ENCODE measurements at places on chromosomes 12 and 14. TPM values are rescaled to one million over a fixed set of nuclear protein-coding genes. Genes with fewer than 3 reads are reported as not detected.
A peak's percentile ranks its signal among the peaks of the same experiment; 100 is the strongest.

- H3K4me3 ChIP-seq, result no peak overlapping the region
- H3K4me1 ChIP-seq, result no peaks in the 10 kb centered on the region
- no peak overlapping the region for H3K27ac ChIP-seq
- no peaks in the 10 kb centered on the region for H3K27me3 ChIP-seq
Measured at GRCh38 chr14:95432144-95433093, 84.0 kb downstream of the SYNE3 start.

Gene POTEG
- total RNA-seq, result not detected

DNA sequence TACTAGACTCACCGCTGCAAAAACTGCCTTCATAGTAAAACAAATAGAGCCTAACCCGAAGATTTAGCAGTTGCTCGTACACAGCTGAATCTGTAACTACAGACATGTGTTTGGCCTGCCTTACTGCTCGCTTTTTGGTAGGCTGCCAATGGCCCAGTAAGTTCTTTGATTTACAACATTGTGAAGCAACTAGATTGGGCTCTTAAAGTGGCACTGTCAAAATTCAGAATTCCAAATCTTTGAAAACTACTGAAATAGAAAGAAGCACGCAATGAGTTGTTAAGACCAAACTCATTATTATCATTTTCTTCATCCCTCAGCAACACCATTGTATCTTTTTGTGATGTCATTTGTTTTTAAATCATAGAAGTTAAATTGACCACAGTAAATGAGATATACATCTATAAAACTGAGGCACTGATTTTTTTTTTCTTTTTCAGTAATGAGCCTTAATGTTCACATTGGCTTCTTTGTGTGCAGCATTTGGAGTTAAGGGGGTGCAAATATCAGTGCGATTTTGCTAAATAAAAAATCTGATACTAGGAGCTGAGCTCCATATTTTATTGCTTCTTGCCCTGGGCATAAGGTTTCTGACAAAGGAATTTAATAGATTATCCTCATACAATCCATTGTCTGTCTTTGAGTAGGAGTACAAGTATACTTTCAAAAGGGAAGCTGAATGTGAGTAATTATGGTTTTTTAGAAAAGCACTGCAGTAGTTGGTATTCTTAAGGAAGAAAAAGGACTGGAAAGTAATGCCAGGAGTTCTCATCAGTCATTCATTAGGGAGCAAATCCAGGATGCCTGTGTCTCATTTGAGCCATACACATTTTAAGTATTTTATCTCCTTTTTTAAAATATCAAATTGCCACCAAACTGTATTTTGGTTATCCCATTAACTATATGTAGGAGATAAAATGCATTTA, 138.5 kb downstream of the KICS2 start:
- no peak for DNase-seq
- no peaks in the 10 kb centered on the region for H3K36me3 ChIP-seq
- H3K27ac ChIP-seq, result peak overlapping the region; percentile 75

Gene CCDC177
- total RNA-seq, result not detected

GRCh38 chr14:28690029-28690692, 76.4 kb upstream of the FOXG1 start:
- no peaks in the 10 kb centered on the region for H3K27me3 ChIP-seq
- no peaks in the 10 kb centered on the region for H3K4me1 ChIP-seq
- no peak overlapping the region for H3K4me3 ChIP-seq
- no peak overlapping the region for H3K27ac ChIP-seq
- H3K36me3 ChIP-seq, result no peaks in the 10 kb centered on the region
- DNase-seq, result no peak

Gene LUM
- 72.9 TPM for total RNA-seq

- no peaks in the 10 kb centered on the region for H3K4me1 ChIP-seq
- no peak for DNase-seq
- no peaks in the 10 kb centered on the region for H3K36me3 ChIP-seq
- no peak overlapping the region for H3K27ac ChIP-seq
- no peaks in the 10 kb centered on the region for H3K27me3 ChIP-seq
Measured at GRCh38 chr14:65439117-65439516, 26.6 kb downstream of the FUT8 start.

DNA sequence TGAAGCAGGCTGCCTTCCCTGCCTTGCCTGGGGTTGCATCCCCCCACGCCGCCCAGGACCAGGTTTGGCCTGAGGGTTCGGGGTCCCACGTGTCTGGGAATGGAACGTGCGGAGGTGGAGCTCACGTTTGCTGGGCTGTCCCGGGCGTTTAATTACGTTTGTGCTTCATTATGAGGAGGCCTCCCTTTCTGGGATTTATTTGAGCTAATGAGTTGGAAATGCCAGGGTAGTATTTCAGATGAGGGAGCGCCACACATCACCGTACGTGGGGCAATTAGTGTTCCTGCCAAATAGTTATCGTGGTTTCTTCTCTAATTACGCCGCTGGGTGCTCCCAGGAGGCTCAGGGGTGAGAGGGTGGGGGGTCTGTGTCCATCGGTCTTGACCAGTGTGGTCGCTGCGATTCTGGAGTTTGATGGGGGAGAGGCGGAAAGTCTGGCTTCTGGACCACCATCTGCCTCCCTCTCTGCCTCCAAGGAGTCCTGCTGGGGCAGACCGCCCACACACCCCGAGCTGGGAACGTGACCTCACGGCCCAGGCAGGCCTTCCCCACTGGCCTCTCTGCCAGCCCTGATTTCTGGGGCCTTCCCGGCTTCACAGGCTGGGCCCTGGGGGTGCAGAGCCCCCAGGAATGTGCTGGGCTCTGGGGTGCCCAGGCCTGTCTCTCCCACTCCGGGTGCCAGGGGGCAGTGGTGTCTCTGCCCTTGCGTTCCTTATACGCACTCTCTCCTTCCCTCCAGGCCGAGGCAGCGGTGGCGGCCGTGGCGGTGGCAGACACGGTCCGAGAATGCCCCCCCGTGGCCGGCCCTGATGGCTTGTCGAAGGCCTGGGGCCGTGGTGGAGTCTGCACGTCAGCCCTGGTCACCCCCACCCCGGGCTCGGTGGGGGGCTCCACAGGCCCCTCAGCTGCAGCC, 18.9 kb downstream of the KIF26A start:
- no peaks in the 10 kb centered on the region for H3K4me1 ChIP-seq
- H3K27me3 ChIP-seq, result no peaks in the 10 kb centered on the region
- H3K36me3 ChIP-seq, result no peaks in the 10 kb centered on the region
- no peak for DNase-seq
- H3K4me3 ChIP-seq, result no peak overlapping the region
- no peak overlapping the region for H3K27ac ChIP-seq

GRCh38 chr12:96227365-96228106, 33.4 kb downstream of the ELK3 start:
- no peaks in the 10 kb centered on the region for H3K27me3 ChIP-seq
- no peak overlapping the region for H3K27ac ChIP-seq
- H3K4me1 ChIP-seq, result peaks cover 36% of the 10 kb centered on the region
- no peak overlapping the region for H3K4me3 ChIP-seq
- DNase-seq, result no peak

GRCh38 chr12:86170051-86170450, 86.1 kb downstream of the MGAT4C start:
- H3K27me3 ChIP-seq, result no peaks in the 10 kb centered on the region
- H3K27ac ChIP-seq, result no peak overlapping the region
- no peaks in the 10 kb centered on the region for H3K36me3 ChIP-seq

GRCh38 chr12:40192704-40193255, 32.0 kb upstream of the LRRK2 start:
- no peak for DNase-seq
- H3K4me3 ChIP-seq, result no peak overlapping the region
- H3K27ac ChIP-seq, result no peak overlapping the region
- no peaks in the 10 kb centered on the region for H3K36me3 ChIP-seq

GRCh38 chr12:5773550-5773949, 171.5 kb downstream of the ANO2 start:
- peaks cover 7% of the 10 kb centered on the region for H3K4me1 ChIP-seq
- no peaks in the 10 kb centered on the region for H3K36me3 ChIP-seq
- H3K27me3 ChIP-seq, result no peaks in the 10 kb centered on the region
- H3K27ac ChIP-seq, result no peak overlapping the region

GRCh38 chr12:115008929-115009328, 325.0 kb upstream of the TBX3 start:
- H3K36me3 ChIP-seq, result no peaks in the 10 kb centered on the region
- H3K4me3 ChIP-seq, result no peak overlapping the region
- H3K27me3 ChIP-seq, result no peaks in the 10 kb centered on the region
- no peak overlapping the region for H3K27ac ChIP-seq
- H3K4me1 ChIP-seq, result no peaks in the 10 kb centered on the region

Gene HCAR1
- 0.25 TPM for total RNA-seq

DNA sequence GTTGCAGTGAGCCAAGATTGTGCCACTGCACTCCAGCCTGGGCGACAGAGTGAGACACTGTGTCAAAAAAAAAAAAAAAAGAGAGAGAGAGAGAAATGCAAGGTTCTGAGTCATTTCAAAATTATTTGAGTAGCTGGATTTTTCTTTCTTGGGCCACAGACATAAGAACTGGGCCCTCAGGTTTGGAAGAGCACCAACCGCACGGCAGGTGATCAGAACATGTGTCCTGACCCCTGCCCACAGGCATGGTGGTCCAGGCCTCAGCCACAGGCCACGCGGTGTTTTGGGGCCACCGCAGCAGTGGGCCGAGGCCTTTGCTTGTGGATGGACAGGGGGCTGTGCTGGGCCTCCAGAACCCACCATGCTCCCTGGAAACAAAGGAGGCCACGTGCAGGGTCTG, 126.7 kb downstream of the CALM1 start:
- H3K4me1 ChIP-seq, result peaks cover 24% of the 10 kb centered on the region
- no peaks in the 10 kb centered on the region for H3K27me3 ChIP-seq
- H3K4me3 ChIP-seq, result no peak overlapping the region
- H3K27ac ChIP-seq, result peak overlapping the region; percentile 51
- no peak for DNase-seq
- no peaks in the 10 kb centered on the region for H3K36me3 ChIP-seq

Gene FAR2
- 16.2 TPM for total RNA-seq

DNA sequence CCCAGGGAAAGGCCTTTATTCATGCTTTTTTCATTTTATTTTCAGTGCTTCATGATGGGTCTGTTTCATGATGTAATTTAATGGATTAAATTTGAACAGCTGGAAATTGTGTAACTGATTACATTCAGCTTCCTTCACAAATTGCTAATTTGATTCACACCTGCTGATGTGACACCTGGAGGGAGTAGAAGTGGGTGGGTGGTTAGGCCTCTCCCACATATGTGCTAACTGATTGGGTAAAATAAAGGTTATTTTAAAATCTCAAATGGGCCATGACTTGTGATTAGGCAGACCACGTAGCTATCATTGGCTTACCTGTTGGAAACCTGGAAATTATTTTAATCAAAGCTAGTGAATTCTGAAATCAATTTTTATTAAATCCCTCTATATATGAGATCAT, 142.1 kb downstream of the GXYLT1 start:
- H3K27ac ChIP-seq, result no peak overlapping the region
- H3K4me3 ChIP-seq, result no peak overlapping the region
- DNase-seq, result no peak
- no peaks in the 10 kb centered on the region for H3K27me3 ChIP-seq
- no peaks in the 10 kb centered on the region for H3K4me1 ChIP-seq
- H3K36me3 ChIP-seq, result no peaks in the 10 kb centered on the region

Gene GPRC5D
- total RNA-seq, result not detected

Gene LRRC10
- total RNA-seq, result not detected

Measured in vagina (tissue), 2 donors.